ENCODE measurements at places on chromosomes 12 and 14.

- no peak for DNase-seq
Measured at GRCh38 chr14:89340200-89341181, 76.5 kb downstream of the FOXN3 start.

DNA sequence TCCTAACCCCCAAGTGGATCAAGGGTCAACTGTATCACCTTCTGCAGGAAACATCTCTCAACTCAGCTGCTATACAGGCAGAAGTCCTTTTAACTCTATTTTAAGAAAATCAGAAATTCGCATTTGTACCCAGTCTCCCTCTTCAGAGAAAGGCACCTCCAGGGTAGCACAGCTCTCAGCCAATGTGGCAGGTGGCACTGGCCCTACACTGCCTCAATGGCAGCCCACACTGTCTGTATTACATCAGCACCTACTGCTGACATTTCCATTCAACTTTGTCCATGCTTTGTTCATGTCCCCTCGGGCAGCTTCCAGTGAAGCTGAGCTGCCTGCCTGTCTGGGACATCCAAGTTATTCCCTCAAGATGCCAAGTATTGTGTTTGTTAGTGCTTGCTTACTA lies 8.8 kb downstream of the SPTSSA start:
- no peak for DNase-seq

GRCh38 chr12:68097386-68097785 lies 62.2 kb downstream of the IFNG start:
- no peak for DNase-seq

DNA sequence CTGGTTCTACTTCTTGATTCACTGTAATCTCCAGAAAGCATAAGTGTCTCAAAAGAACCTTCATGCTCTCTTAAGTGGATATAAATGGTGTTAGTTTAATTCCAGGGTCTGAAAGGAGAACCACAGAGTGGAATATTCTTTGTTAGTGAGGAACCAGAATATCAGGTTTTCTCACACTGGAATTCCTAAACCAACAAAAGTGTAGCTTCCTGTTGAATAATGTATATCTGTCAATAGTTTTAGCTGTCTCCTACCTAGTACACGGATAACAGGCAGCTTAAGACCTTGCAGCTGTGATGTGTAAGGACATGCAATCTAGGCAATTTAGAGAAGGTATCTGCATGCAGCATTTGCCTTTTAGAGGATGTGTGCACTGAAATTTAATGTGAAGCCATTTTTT lies 24.0 kb downstream of the LRIG3 start:
- no peak for DNase-seq

- no peak for DNase-seq
Measured at GRCh38 chr12:112183141-112184021, 58.0 kb downstream of the TRAFD1 start.

DNA sequence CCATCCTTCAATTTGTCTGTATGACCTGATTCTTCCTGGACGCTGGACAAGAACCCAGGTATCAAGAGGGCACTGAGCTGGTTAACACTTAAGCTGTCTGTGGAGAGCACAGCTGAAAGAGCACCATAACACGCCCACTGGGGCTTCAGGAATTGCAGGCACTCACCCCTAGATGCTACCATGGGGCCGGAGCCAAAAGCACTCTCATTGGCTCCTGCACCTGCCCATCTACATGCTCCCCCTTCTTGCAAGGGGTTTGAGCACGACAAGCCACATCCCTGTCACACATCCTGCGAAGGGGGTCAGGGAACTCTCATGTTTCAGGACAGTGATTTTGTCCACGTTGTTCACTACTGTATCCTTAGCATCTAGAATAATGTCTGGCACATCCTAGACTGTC lies 35.1 kb upstream of the TBC1D15 start:
- DNase-seq: no peak

DNA sequence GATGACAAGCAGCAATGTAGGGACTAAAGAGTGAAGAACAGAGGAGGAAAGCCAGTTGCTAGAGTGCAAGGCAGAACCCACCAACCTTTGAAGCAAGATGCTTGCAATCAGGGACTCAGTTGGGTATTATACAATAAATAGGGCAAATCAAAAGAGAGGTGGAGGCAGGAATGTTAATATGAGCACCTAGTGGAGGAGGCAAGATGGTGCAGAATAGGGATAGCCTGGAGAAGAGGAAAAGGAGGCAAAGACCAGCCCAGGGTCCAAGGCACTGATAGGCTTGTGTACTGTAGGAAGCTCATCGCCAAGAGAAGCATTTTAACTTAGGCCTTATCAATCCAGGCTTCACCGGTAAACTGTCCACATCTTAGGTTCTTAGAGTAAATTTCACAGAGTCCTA lies 137.2 kb downstream of the ARMH4 start:
- DNase-seq: no peak

- no peak for DNase-seq
Measured at GRCh38 chr14:23933742-23934128, 19.8 kb upstream of the DHRS4 start.

DNA sequence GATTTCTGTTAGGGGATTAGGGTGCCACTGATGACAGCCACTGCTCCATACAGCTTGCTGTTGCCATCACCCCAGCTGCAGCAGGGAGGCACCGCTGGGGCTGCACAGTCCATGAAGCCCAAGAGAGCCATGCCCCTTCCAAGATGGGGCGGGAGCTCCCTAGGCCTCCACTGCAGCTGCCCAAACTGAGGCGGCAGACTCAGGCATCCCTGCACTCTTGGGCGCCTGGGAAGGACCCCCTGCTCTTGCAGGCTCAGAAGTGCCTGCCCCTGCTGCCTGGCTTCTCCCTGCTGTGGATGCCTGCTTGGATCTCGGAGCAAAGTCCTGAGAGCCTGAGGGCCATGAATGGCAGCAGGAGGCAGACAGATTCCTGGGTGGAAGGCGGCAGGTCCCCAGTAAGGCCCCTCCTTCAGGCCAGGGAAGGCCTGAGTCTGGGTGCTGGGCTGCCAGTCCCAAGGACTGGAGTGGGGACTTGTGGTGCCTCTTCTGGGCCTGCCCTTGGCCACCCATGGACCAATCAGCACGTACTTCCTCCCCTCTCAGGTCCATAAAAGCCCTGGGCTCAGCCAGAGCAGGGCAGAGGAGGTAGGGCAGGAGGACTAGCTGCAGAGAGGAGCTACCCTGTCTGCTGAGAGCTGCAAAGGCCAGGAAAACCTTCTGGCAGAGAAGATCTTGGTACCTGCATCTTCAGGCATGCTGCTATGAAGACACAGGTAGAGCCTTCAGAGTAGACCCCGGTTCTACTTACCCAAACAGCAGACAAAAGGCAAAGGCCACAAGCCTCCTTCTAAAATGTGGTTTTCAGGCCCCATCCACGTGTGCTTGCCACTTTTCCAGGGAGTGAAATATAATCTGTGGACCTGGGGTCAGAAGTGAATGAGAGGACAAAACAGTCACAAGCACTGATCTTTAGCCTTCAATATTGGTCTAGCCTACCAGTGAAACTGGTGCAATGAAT lies 30.0 kb upstream of the STK38L start:
- DNase-seq: peak; percentile 43

GRCh38 chr14:94077111-94077821 lies 3.7 kb downstream of the DDX24 start:
- no peak for DNase-seq

DNA sequence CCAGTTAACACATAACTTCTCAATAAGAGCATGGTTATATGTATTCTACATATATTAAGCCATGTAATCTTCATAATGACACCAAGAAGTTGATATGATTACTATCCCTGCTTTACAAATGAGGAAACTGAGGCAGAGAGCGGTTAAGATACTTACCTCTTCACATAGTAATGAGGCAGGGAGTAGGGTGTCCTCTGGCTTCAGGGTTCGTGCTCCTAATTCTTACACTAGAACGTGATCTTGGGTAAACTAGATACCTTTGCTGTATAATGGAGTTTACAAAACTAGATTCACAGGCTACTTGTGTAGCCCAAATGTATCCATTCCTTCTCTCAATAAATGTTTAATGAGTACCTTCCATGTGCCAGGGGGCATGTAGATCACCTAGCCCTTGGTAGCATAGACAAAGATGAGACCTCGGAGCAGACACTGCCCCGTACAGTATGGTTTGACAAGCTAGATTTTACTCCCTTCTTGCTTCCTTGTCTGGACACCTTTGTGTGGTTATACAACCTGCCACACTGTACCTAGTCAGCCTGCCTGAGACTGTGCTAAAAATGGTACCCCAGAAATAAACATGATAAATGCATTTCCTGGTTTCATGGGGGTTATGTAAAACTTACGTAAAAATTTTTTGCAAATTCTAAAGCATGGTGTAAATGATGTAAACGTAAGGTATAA lies 991.8 kb downstream of the VRK1 start:
- no peak for DNase-seq

- peak; percentile 84 for DNase-seq
Measured at GRCh38 chr14:78933948-78934524, 763.9 kb downstream of the NRXN3 start.

GRCh38 chr12:8890313-8891085 lies 23.8 kb upstream of the PHC1 start:
- peak; percentile 77 for DNase-seq

DNA sequence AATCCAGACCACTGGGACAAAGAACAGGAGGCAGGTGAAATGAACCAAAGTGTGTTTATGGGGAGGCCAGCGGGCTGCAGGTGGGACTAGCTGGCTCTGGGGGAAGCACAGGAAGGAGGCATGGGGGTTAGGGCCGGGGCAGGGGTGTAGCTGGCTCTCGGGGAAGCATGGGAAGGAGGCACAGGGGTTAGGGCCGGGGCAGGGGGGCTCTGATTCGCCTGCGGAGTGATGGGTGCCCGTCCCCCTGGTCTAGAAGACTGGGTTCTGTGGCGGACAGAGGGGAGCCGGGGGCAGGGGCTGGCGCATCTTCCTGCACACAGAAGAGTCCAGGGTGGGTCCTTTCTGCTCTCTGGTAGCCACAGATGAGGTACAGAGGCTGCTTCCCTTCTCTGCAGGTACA lies 310.3 kb downstream of the TMEM121 start:
- no peak for DNase-seq

GRCh38 chr12:3333991-3334391 lies 157.0 kb upstream of the PRMT8 start:
- no peak for DNase-seq

GRCh38 chr14:54175298-54175942 lies 218.8 kb upstream of the BMP4 start:
- peak; percentile 91 for DNase-seq

- peak; percentile 65 for DNase-seq
Measured at GRCh38 chr14:69613312-69614073, 2.1 kb downstream of the SUSD6 start.

GRCh38 chr14:60204104-60204842 lies 39.1 kb upstream of the DHRS7 start:
- DNase-seq: peak; percentile 92

GRCh38 chr12:4830556-4831210 lies 79.0 kb upstream of the KCNA1 start:
- DNase-seq: no peak

DNA sequence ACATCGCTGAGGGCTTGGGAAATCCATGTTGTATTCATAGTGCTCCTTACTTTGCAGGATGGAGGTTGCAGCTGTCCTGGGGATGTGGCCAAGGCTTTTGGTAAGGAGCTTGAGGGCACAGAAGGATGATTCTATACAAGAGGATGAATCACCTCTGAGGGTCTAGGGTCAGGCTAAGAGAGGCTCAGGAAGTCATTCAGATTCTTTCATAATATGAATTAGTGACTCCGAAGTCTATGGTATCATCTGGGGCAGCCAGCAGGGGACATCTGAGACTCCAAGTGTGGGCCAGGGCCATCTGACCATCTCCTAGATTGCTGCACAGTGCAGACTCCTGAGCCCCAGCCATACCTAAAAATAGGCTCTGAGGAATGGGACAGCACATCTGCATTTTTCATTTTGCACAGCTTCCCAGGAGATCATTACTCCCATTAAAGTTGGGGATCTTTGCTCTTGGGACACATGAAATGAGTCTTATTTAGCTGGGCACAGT lies 4.8 kb downstream of the GMPR2 start:
- no peak for DNase-seq

- no peak for DNase-seq
Measured at GRCh38 chr12:93663006-93663728, 14.0 kb upstream of the CRADD start.

- DNase-seq: no peak
Measured at GRCh38 chr12:130640496-130640895, 75.6 kb downstream of the RIMBP2 start.

DNA sequence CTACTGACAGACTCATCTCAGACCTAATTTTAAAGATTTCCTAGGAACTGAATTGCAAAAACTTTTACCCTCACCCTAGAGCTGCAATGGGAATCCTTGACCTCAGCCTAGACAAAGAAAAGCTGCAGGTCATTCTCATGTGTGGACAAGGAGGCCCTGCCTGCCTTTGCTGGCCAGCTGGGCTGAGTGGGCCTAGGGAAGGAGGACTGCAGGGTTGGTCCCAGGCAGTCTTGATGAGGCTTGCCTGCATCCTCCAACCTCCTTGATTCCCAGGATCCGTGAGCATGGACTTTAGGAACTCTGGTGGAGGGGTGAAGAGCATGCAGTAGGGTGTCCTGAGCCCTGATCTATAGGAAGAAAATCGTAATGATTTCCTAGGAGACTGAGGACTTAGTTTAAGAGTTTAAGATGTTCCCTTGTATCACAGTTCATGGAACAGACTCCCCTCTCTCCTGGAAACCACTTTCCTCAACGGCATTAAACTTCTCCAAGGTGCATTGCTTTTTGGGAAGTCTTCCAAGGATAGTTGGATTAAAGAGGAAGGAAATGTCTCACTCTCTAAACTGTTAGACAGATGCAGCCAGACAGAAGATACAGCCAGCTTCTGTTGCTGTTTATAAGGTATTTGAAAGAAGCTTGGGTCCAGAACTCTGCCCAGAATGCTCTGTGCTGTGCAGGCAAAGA lies 55.4 kb upstream of the DDX11 start:
- no peak for DNase-seq

DNA sequence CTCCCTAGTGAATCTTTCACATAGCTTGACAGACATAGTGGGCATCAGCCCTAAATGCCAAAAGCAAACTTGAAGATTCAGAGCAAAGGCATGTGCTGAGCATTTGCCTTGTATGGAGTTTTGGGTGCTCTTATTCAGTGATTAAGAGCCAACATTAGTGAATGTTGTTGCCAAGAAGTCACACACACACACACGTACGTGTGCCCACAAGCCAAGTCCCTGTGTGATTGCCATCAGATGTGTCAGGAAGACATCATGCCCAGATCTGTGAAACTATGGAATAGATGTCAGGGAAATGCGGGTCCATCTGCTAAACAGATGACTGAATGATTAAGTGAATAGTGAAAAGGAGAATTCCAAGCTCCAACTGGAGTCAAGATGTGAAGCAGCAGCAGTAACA lies 149.0 kb downstream of the AKAP6 start:
- no peak for DNase-seq

- DNase-seq: peak; percentile 69
Measured at GRCh38 chr14:96901227-96901626, 104.0 kb downstream of the VRK1 start.

GRCh38 chr14:96737881-96738280 lies 59.3 kb upstream of the VRK1 start:
- DNase-seq: no peak

- DNase-seq: peak; percentile 53
Measured at GRCh38 chr14:95292660-95293425, 26.9 kb downstream of the CLMN start.

Data from Karpas-422 (cell line).